Neural progenitor cell (in vitro differentiated cells): ENCODE measurements at places on chromosomes 7 and 10.

DNA sequence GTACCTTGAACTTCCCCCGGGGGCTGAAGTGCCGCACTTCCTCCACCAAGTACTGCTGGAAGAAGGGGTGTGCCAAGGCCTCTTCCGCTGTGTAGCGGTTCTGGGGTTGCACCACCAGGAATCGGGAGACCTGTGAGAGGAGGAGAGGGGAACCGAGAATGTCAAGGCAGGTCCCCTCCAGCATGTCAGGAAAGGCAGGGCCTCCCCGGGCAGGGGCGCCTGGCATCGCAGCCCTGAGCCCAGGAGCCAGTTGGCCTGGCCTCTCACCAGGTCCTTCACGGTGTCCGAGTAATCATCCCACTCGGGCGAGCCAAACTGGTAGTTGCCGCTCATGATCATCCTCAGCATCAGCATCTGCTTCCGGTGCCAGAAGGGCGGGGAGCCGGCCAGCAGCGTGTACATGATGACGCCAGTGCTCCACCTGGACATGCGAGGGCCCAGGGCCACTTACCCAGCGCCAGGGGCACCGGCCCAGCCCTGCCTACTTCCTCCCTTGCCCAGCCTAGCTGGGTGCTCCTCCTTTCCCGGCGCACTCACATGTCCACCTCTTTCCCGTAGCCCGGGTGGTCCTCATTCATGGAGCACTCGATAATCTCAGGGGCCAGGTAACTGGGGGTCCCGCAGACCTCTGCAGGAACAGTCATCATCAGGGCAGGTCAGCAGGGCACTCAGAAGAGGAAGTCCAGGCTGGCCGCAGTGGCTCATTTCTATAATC is 11.0 kb downstream of the PHKG1 start:
- no peak for DNase-seq

GRCh38 chr10:69952821-69953221 is 99.8 kb upstream of the MACROH2A2 start:
- DNase-seq = peak; percentile 87

DNA sequence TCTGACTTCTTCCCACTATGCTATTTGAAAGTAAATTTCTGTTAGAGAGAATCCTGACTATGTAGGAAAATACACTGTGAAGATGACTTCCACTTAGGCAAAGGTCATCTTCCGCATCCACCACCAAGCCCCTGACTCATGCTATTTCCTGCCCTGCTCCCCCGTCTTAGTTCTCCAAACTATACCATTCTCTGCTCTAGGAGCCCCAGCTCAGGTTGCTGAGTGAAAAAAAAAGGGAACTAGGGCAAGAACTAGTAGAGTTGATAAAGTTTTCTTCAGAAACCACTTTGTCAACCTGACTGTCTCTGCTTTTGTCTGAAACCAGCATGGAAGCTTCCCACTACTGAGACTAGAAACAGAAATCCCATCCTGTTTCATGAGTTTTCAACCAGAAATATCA is 96.9 kb downstream of the EVX1 start:
- no peak for DNase-seq

DNA sequence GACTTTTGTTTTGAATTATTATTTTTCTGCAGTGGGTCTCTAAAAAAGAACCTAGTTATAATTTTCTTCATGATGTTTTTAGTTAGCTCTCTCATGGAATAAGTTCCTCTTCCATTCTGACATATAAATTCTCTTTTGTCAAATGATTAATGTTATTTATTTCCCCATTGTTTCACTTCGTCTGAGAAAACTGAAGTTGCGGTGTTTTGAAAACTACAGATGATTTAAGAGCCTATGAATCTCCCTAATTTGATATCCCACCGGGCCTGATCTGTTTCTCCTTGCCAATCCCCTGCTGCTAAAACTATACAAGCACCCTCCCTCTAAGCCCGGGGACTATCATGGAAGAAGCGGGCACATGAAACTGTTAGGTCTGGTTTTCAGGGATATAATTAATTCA is 41.4 kb downstream of the HTR7 start:
- no peak for DNase-seq

GRCh38 chr7:158802535-158803366 is 26.6 kb downstream of the ESYT2 start:
- DNase-seq = no peak

DNA sequence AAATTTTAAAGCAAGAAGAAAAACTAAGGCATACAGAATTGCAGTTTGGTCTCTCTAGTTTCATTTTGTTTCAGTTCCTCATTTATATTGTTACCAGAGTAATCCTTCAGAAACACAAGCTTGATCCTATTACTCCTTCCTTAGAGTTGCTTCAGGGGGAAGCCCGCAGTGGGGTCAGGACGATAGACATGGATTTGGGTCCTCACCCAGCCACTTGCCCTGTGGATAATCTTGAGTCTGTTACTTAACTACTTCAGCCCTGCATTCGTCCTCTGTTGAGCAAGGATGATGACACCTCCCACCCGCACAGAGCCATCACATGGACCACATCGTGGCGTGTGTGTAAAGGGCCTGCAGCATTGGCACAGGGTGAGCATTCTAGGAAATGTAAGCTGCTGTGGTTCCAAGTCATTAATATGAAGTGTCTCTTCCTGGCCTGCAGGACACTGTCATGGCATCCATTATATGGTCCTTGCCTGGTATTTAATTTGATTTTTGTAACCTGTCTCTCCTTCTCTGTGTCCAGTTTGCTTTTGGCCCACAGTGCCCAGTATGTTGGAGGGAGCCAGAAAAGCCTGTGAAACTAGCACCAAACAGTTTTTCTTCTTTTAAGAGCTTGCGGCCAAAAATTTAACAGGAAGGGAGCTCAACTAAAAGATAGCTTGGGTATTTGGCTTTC is 111.2 kb downstream of the EEPD1 start:
- DNase-seq = no peak

DNA sequence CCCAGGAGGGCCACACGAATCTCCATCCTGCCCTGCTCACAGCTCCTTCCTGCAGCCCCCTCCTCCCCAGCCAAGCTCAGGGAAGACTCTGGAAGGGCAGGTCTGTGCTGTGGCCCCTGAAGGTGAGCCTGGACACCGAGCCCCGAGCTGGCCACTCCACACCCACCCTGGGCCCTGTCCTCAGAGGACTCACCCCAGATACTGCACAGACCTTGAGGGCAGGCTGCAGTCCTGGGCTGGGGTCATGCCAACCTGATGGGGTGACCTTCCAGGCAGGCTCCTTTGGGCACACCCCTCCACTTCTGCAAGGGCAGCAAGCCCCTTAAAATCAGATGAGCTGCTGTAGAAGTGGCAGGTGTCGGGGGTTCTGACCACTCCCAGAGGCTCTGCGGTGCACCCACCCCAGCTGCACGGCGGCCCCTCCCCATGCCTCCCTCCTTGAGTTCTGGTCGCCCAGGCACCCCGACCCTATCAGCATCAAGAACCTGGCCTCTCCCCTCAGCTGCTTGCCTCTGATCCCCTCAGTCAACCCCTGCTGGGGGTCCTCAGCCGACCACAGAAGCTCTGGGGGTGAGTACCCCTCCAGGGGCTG is 24.3 kb downstream of the YKT6 start:
- DNase-seq = no peak

GRCh38 chr7:4297918-4298219 is 384.2 kb upstream of the FOXK1 start:
- DNase-seq = no peak

DNA sequence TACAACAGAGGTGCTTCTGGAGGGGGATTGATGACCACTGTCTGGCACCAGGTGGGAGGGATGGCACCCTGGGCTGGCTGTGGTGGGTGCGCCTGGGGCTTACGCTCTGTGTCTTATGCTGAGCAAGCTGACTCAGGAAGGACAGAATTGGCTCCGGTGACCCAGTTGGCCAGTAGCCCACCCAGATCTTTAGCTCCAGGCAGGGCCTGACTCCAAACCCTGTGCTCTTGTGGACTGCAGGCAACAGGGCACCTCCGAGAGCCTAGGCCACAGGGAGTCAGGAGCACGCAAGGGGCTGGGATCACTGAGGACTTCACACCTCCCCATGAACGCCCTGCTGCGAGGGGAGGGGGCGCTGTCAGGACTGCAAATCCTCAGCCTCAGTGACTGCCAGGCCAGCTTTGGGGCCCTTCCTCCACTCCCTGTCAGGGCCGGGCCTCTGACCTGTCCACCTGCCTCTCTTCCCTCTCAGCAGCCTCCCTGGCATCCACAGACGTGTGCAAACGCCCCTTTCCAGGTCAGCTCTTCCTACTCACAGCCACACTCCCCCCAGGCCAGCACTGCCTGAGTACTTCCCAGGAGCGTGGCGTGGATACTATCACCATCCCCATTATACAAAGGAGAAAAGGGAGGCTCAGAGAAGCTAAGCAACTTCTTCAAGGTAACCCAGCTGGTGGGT is 118.7 kb downstream of the SLIT1 start:
- no peak for DNase-seq

DNA sequence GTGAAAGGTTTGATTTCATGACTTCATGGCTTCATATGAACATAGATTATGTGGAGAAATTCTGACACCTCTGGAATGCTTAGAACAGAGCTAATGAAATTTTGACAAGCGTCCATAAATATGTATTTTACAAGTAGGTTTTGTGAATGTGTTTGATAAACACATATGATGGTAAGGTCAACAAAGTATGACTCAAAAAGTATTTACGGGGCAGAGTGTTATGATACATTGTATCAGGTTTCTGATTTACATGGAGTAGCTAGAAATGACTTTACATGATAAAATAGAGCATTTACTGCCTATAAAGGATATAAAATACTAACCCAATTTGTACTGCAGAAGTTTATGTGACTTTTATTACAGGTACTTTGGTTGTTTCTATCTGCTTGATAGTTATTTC is 206.3 kb downstream of the MDFIC start:
- DNase-seq = no peak

DNA sequence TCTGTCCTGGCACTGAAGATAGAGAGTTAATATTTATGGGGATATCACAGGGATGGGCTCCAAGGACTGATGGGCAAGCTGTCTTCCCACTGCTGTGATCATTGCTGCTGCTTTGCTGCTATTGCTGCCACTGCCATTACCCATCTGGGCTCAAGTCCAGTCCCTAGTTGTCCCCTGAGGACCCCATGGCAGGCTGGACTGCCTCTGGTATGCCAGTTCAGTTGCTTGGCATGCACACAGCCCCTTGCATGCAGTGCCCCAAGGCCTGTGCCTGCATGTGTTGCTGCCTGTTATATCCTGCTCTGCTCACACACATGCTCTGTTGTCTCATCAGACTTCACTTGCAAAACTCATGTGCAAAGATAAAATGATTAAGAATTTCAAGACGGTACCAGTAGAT is 109.5 kb downstream of the ADRA2A start:
- DNase-seq = no peak

DNA sequence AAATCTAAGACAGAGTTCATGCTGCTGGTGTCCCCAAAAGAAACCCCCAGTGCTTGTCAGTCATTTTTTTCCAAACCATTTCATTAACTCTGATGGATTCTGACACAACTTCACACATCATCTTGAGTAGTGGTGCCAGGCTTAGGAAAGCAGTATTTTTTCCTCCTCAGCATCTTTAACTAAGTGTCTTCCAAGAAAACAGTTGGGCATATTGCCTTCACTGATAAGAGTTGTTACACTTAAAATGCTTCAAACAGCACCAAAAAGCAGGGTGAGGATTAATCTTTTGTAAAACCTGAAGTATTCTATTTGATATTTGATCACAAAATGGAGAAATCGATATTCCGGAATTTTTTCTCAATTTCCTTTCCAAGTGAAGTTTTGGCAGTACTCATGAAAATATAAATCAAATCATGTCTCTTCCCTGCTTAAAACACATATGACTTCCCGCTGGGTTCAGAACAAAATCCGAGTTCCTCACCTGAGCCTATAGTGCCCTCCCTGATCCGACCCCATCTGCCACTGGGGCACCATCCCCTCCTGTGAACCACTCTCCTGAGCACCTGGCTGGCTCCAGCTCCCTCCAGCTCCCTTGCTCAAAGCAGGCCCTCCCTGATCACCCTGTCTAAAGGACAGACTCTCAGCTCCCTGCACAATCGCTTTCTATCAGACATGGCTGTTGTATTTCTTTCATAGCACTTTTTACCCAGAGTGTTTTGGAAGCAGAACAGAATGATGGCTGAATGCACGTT is 61.6 kb downstream of the CYTH3 start:
- DNase-seq = no peak

- DNase-seq = no peak
These were observed 55.2 kb downstream of the EGFR start for GRCh38 chr7:55073976-55074528.

- no peak for DNase-seq
These were observed 588 bp downstream of the SAP25 start for GRCh38 chr7:100572949-100573675.

DNA sequence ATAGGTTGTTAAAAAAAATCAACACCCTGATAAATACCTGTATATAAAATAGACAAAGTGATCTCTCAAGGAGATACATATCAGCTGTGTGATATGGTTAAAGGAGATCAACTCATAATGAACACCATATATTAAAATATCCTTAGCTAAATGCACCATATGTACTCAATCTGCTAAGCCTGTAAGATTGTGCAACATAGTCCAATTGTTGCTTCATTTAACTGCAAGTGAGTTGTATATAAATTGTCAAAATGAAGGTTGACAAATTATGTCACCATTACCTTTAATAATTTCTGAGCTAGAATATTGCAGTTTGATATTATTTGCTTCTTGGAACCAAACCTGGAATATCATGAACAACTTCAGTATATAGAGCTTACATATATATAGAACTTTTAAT is 283.7 kb downstream of the MALRD1 start:
- no peak for DNase-seq

- no peak for DNase-seq
These were observed 789.9 kb upstream of the IGFBP3 start for GRCh38 chr7:46710927-46711326.

- DNase-seq = no peak
These were observed 3.3 kb downstream of the NPS start for GRCh38 chr10:127552446-127552845.

- DNase-seq = no peak
These were observed 62.2 kb downstream of the CYP51A1 start for GRCh38 chr7:92072121-92072520.

- no peak for DNase-seq
These were observed 27.4 kb downstream of the LAMB4 start for GRCh38 chr7:108102671-108103312.

GRCh38 chr7:25239888-25240287 is 11.6 kb upstream of the NPVF start:
- DNase-seq = no peak

DNA sequence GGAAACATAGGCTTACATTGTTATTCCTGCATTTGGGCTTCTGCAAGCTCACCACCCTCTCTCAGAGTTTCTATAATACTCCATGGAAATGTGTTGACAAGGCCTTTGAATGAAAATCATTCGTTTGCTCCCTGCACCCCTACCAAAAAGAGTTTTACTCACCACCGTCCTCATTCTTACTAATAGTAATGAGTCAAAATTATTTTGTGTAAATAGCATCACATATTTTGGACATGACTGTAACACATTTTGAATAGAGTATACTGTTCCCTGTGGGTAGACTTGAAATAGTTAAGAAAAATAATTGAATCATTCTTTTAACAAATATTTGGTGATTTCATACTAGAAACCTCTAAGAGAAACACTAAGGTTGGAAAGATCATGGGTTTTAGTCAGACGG is 84.6 kb downstream of the AKAP9 start:
- DNase-seq = no peak

- peak; percentile 78 for DNase-seq
These were observed 352.0 kb downstream of the PCLO start for GRCh38 chr7:82810558-82811259.

- DNase-seq = no peak
These were observed 28.2 kb upstream of the ZCCHC24 start for GRCh38 chr10:79473496-79474095.
